ENCODE measurements at places on chromosomes 1 and 21.

- DNase-seq: no peak
Observed at GRCh38 chr1:100721526-100722207, 2.1 kb downstream of the VCAM1 start.

- no peak for DNase-seq
Observed at GRCh38 chr1:6171548-6172124, 8.5 kb downstream of the CHD5 start.

GRCh38 chr21:15018382-15018781, 46.4 kb downstream of the NRIP1 start:
- DNase-seq: no peak

DNA sequence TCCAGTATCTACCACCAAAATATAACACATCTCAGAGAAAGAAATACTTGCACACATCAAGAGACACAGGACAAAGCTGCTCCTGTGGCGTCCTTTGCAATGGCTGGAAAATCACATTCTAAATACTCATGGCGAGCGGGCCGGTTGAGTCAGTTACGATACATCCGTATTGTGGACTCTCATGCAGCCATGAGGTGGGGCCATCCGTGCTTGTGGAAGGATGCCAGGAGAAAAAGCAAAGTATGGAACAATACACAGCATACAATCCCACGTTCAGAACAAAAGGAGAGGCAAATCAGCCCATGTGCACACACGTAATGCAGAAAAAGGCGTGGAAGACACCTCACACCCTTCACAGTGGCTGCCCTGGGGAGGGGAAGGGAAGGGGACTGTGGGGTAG, 13.1 kb downstream of the ATP13A2 start:
- DNase-seq: no peak

GRCh38 chr1:116489231-116489697, 81.6 kb downstream of the CD58 start:
- DNase-seq: no peak

- no peak for DNase-seq
Observed at GRCh38 chr1:219138747-219139146, 34.9 kb upstream of the LYPLAL1 start.

GRCh38 chr1:12634156-12634555, 9.7 kb upstream of the AADACL4 start:
- DNase-seq: no peak

- DNase-seq: no peak
Observed at GRCh38 chr1:54940042-54940441, 40.4 kb upstream of the TMEM61 start.

- no peak for DNase-seq
Observed at GRCh38 chr1:104163912-104164476, 414.3 kb downstream of the AMY1C start.

DNA sequence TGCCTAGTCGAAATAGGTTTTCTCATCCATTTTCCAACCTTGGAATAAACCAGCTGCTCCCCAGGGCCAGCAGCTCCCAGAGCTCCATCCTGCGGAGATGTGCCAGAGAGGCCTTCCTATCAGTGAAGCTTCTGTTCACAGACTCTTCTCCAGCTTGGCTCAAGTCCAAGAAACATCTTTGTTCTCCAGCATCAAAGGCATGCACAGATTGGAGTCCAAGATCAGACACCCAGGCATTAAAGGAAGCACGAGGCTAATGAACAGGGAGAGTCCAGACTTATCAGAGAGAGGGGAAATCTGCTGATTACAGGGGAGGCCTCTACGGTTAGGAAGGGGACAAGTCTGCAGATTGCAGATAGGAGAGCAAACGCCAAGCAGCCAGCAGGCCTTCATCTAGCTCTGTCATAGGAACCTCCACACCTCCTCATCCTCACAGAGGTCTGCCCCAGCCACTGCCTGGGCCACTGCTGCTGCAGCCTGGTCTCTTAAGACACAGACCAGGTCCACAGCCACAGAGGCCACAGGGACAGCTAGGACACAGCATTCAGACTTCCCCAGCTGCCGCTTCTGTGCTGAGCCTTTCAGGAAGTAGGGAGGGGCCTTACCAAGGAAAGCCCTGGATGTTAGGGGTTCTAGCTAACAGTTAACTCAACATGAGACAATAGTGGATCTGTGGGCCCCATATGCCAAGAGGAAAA, 3.4 kb downstream of the PRR9 start:
- no peak for DNase-seq

DNA sequence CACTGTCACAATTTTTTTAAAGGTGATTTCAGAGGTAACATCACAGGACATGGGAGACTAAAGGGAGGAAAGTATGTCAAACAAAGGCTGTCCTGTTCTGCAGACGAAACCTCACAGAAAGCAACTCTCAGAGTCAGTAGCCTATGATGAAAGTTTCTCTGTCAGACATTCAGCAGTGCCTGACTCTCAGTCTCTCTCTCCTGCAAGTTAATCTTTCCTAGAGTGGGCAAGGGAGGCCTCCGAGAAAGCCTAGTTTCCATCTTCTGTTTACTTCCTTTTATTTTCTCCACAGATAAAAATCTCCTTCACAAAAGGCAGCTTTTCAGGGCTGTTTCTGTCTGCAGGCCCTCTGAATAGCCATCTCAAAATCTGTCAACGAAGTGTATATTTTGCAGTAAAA, 24.9 kb upstream of the FMO2 start:
- no peak for DNase-seq

All from hematopoietic multipotent progenitor cell (in vitro differentiated cells).